ENCODE measurements at places on chromosomes 16 and 17.

DNA sequence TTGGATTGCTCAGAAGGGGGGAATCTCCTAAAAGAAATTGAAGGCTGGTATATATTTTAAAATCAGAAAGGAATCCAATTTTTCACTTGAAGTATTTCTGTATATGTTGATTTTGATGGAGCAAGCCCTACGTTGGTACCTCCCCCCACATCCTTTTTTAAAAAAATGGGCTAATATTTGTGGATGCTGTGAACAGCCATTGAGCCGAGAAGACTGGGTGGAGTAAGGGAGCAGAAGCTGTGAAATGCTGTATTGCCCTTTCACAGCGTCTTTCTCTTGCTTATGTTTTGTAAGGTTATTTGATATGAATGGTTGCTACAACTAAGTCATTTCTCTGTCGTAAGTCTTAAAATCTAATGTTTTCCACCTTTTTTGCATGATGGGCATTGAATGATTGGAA is 2.3 kb downstream of the PAFAH1B1 start:
- no peak for DNase-seq

DNA sequence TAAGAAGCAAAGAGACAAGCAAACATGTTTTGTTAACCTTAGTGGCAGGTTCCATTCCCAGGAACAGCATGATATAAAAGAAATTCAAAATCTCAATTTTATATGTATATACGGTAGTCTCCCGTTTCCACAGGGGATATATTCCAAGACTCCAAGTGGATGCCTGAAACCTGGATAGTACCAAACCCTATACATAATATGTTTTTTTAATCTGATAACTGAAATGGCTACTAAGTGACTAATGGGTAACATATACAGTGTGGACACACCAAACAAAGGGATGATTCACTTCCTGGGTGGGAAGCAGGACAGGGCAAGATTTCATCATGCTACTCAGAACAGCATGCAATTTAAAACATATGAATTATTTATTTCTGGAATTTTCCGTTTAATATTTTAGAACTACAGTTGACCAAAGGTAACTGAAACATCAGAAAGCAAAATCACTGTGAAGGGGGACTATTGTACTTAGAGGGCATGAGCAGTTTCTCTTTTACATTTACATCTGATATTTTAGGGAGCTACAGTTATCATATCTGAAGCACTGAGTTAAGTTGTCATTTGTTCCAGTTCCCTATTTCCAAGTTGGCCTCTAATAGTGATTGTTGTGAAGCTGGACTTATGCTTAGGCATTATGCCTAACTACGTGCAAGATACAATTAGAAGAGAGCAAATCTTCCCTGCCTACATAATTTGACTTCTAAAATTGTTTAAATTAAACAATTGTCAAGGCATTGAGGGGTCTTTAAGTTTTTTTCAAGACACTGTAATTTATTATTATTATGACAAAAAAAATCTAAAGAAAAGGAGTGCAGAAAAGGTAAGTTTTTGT is 34.1 kb upstream of the ABCA6 start:
- no peak for DNase-seq

- DNase-seq: peak; percentile 74
Observed at GRCh38 chr17:74744714-74745547, 3.5 kb upstream of the NHERF1 start.

DNA sequence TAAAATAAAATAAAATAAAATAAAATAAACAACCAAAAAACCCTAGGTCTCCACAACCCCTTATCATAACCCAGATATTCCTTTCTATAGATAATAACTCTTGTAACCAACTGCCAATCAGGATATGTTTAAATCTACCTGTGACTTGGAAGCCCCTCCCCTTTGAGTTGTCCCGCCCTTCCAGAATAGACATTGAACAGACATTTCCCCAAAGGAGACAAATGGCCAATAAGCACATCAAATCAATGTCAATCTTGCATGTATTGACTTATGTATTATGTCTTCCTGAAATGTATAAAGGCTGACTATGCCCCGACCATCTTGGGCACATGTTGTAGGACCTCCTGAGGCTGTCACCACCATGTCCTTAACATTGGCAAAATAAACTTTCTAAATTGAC is 1.5 kb upstream of the MAPK7 start:
- no peak for DNase-seq

DNA sequence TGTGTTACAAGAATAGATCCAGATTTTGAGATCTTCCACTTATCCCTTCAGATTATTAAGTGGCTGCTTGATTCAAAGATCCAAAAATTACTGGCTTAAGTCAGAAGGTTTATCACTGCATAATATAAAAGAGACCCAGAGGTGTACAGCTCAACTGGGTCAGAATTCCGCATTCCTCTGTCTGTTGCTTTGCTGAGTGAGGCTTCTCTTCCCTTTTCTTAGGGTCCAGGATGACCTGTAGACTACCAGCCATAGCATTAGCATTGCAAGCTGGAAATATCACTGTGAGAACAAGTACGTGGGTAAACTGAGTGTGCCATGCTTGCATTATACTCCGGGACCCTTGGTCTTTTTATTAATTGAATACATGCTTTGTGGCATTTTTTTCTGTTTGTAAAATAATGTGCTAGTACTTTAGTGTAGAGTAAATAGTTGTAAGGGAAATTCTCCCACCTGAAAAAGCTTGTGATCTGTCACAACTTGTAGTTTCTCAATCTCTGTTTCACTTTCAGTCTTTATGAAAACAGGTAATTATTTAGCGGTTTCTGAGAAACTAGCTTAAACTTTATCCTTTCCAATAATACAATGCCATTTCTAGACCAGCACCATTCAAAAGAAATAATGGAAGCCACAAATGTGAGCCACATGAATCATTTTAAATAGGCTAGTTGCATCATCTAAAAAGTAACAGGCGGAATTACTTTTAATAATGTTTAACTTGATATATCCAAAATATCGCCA is 61.6 kb downstream of the TNRC6C start:
- no peak for DNase-seq

- DNase-seq: no peak
Observed at GRCh38 chr16:55687802-55688201, 32.0 kb downstream of the SLC6A2 start.

GRCh38 chr17:17511881-17512858 is 16.0 kb upstream of the RASD1 start:
- DNase-seq: no peak

DNA sequence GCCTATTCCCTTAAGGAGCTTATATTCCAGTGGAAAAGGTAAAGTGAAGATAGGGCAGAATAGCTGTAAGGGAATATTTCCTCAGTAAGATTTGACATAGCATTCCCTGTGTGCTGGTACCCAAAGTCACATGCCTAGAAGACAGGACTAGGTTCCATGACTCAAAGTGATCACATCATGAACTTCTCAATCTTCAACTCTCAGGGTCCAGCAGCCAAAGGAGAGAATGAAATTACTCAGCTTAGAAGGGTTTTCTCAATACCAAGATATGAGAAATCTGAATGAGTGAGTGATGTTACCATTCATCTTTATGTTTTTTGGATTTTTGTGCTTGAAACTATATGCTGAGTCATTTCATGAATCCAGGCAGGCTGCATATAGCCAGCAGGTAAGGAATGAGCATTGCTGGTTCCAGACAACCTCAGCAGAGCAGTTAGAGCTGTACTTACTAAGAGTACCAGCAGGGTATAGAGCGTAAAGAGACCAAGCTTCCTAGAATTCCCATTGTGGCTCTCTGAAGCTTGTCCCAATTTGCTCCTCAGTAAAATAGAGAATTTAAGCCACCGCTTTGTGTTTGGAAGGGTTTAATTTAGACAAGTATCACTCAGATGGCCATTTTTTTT is 91.1 kb downstream of the ANKFN1 start:
- no peak for DNase-seq

- DNase-seq: no peak
Observed at GRCh38 chr16:53925526-53925925, 221.6 kb downstream of the FTO start.

GRCh38 chr16:51880776-51881175 is 666.2 kb downstream of the TOX3 start:
- DNase-seq: no peak

DNA sequence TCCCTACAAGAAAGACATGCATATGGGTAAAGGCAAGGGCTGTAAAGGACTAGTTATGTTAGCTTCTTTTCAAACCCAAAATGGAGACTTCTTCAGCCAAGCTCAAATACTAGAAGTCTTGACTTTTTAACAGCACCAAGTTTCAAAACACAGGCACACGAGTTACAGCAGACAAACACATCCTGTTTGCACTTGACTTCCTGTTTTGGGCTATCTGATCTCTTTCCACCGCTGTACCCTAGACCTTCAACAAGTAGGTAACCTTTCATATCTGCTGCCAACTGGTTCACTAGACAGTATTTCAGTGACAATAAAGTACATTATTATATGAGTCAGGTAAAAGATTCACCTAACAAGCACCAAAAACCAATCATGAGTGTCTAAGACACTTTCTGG is 12.3 kb downstream of the RFFL start:
- no peak for DNase-seq

DNA sequence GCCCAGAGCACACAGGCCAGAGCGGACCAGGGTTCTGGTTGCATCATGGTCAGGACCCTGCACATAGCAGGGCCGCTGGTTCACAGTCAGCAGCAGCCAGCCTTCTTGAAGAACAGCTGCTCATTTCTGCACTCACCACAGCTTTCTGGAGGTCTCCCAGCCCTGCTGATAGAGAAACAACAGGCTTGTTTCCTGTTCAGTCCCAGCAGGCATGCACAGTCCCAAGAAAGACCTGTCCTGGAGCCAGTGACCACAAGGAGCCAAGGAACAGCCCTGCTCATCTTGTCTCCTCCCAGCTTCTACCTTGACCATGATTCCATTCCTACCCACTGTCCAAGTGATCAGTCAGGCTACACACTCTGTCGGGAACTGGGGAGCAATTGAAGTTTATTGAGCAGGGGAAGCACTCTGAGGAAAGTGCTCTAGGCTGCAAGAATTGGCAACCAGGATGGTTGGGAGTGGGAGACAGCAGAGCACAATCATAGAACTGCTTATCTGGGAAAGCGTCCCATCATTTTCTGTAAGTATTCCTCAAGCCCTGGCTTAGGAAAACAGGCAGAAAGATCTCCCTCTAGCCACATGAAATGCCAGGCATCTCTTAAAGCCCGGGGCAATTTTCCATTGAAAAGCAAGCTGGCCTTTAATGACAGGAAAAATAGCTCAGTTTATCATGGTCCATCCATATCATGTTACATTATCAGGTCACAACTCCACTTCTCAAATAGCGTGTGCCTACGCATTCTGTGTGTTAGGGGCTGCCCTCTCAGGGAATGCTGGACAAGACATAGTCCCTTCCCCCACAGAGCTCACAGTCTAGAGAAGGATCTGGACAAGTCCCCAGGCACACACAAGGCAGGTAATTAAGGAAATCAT is 155.4 kb upstream of the FOXF1 start:
- no peak for DNase-seq

DNA sequence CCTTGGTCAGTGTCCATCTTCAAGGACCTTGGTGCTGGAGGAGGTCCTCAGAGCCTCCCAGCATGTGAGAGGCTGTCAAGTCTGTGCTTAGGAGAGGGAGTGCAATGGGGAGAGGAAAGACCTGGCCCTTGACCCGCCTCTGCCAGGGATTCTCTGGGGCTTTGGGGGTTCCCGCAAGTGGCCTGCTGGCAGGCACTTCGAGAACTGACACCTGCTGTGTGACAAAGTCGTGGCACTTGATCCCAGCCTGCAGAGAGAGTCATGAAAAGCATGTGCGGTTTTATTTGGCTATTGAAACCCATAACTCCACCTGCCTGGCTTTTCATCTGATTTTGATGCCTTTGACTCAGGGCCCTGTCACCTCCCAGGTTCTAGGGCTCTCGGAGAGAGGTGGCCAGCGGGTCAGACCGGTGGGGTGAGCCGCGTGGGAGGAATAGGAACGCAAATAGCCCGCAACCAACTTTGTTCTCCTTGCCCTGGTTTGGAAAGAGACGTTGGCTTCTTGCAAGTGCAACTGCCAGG is 42.8 kb upstream of the GSE1 start:
- peak; percentile 30 for DNase-seq

GRCh38 chr17:80025140-80025539 is 10.5 kb downstream of the TBC1D16 start:
- no peak for DNase-seq

- DNase-seq: no peak
Observed at GRCh38 chr17:55278173-55278961, 13.6 kb downstream of the HLF start.

DNA sequence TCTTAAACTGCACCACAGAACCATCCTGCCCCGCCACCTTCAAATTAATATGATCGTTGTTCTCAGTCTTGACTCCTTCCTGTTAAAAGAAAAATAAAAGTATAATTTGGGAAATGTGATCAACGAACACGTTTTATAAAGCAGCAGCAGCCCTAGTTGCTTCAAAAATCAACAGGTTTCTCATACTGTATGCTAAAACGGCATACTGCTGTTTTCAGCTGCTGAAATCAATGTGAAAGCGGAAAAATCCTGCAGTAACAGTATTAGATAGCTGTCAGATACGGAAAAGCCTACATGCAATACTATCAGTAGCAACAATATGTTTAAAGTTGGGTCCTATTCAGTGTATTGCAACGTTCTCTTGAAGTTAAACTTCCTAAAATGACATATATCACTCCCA is 1.6 kb downstream of the SUMO2 start:
- DNase-seq: no peak

- DNase-seq: no peak
Observed at GRCh38 chr17:18261146-18261515, 669 bp downstream of the MIEF2 start.

GRCh38 chr17:75980188-75981018 is 1.4 kb downstream of the TEN1 start:
- DNase-seq: no peak

GRCh38 chr17:9924735-9925191 is 19.7 kb upstream of the RCVRN start:
- DNase-seq: no peak

DNA sequence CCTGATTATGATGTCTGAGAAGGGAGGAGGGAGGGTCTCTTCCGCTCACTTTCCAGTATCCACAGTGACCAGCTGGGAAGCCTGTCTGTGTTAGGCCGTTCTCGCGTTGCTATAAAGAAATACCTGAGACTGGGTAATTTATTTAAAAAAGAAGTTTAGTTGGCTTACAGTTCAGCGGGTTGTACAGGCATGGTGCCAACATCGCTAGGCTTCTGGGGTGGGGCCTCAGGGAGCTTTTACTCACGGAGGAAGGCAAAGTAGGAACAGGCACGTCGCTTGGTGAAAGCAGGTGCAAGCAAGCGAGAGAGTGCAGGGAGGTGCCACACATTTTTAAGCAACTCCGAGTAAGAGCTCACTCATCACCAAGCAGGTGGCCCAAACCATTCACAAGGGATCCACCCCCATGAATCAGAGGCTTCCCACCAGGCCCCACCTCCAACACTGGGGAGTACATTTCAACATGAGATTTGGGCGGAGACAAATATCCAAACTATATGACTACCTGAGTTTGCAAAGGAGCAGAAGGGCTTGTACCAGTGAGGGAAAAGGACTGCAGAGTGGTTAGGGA is 137.5 kb downstream of the CCDC182 start:
- DNase-seq: no peak

DNA sequence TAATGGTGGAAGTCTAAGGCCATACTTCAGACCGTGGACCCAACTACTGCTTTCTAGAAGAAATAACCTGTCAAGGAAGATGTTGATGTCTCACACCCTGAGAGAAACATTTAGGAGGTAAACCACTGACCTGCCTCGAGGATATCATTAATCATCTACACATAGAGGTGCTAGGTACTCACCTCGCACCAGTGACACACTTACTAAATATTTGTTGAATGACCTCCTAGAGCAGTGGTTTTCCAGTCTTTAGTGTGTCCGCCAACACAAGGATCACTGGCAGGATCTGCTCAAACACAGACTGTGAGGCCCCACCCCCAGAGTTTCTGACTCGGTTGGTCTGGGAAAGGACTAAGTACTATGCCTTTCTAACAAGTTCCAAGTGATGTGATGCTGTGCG is 197.4 kb upstream of the CACNG5 start:
- DNase-seq: no peak

Data from stimulated activated CD8-positive, alpha-beta memory T cell treated with anti-CD3 and anti-CD28 coated beads, Interleukin-4, amount 100 ng/mL, for 24 hours (primary cell).